ENCODE measurements at places on chromosomes 4 and X.

DNA sequence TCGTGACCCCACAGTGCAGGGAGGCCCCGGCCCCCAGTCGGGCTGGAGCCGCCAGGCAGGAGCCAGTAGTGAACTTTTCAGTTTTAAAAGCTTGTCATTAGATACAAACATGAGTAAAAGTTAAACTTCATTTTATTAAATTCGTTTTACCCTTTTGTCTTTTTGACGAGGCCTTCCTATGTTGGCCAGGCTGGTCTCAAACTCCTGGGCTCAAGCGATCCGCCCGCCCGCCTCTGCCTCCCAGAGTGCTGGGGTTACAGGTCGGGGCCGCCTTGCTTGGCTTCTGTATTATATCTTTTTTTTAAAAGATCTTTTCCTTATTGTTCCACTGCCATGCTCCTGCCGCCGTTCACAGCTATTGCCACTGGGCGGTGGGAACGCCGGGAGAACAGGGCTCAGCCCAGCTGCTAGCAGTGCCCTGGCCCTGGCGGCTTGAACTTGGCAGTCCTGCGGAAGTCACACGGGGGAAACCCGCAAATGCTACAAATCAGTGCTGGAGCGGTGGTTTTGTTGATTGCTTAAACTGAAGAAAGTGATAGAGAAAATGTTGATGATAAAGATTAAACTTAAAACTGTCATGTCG lies 968 bp upstream of the NELFA start:
- DNase-seq = peak; percentile 74

DNA sequence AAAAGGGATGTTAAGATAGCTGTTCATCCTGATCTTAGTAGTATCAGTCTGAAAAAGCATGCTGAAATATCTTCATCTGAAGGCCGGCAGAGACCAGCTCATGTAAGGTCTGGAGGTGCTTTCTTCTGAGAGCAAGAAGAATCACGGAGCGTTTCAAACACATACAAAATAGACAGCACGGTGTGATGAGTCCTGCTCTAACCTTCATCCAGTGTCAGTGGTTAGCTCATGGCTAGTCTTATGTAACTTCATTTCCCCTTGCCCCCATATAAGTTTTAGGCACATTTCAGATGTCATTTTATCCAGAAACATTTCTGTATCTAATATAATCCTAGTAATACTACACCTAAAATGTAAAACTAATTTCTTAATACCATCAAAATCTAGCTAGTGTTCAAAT lies 27.8 kb downstream of the ADD1 start:
- no peak for DNase-seq

DNA sequence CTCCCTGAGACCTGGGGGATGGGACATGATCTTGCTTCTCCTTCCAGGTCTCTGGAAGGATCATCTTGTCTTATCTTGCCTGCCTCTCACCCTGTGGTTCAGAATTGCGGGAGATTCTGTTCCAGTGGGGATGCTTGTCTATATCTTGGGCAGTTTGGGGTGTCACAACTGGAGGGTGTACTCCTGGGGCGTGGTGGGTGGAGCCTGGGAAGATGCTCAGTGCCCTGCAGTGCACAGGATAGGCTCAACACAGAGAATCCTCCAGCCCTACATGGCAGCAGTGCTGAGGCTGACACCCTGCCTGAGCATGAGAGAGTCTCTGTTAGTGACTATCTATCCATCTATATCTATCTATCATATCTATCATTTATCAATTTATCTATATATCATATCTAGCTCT lies 7.7 kb downstream of the P2RY8 start:
- peak; percentile 51 for DNase-seq

DNA sequence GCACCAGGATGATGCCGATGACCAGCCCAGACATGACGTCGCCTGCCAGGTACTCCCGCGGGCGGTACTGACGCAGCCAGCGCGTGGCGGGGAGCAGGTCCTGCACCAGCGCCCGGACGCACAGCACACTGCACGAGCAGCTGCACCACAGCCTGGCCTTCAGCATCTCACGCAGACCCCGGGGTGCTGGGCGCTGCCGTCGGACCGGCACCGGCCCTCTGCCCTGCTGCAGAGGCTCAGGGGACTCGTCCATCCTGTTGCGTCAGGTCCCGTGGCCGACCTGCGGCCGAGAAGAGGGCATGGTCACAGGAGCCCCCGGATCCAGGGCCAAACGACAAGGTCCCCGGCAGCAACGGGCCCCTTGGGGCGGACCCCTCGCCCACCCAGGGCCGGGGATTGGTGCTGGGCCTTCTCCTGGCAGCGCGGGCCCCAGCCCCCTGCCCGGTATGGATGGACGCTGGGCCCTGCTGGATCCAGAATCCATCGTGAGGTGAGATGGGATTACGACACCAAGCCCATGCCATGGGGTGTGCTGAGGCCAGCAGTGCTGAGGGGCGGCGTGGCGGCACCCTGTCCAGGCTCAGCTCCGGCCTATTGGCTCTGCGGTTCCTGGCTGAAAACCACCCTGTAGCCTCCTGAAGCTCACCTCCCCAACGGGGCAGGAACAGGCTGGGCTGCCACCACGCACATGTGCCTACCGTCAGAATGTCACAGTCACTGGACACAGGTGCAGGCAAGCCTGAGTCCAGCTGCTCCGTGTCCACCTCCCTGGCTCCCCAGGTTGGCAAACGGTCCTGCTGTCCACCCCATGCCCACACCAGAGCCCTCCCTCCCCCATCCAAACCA lies 1.5 kb downstream of the SLC26A1 start:
- DNase-seq = no peak

GRCh38 chrX:69016293-69016941 lies 148.8 kb downstream of the PJA1 start:
- no peak for DNase-seq

GRCh38 chr4:57282933-57283310 lies 172.7 kb upstream of the IGFBP7 start:
- DNase-seq = no peak

All from activated CD4-positive, alpha-beta T cell treated with anti-CD3 and anti-CD28 coated beads, Interleukin-10, Interleukin-2, amounts not matched to agents 100 ng/mL and 50 ng/mL, durations not matched to agents 16 hours and 8 hours (primary cell).